Prostate gland (tissue), 2 donors: ENCODE measurements at places on chromosomes 4 and X.

- no peak for DNase-seq
These were observed 39.9 kb downstream of the DCX start for GRCh38 chrX:111372086-111372485.

DNA sequence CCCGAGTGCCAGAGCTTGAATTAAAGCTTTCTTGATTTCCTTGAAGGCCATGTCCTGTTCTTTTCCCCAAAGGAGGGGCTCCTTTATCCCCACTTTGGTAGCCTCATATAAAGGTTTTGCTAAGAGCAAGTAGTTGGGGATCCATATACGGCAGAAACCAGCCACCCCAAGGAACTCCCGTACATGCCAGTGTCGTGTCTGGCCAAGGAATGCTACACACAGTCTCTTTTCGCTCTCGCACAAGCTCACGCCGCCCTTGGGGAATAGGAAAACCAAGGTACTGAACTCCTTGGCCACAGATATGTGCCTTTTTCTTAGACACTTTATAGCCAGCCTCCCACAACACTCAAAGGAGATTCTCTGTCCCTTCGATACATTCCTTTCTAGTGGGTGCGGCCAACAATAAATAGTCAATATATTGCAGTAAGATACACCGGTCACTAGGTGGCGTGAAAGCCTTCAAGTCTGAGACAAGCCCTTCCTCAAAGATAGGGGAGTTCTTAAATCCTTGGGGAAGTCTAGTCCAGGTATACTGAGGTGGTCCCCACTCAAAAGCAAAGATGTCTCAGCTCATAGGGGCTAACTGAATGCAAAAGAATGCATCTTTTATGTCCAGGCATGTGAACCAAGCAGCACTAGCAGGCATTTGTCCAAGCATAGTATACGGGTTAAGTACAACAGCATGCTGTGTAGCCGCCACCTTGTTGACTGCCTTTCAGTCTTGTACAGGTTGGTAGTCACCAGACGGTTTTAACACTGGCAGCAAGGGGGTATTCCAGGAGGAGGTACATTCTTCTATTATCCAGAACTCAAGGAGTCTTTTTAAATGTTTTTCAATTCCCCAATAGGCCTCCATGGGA is 57.8 kb upstream of the XAGE1B start:
- peak; percentile 8 for DNase-seq

- DNase-seq = no peak
These were observed 770 bp upstream of the TIGD2 start for GRCh38 chr4:89110541-89110985.

- DNase-seq = no peak
These were observed 30.7 kb upstream of the CLCN4 start for GRCh38 chrX:10126044-10126443.

GRCh38 chrX:132609362-132609848 is 120.6 kb upstream of the MBNL3 start:
- no peak for DNase-seq

GRCh38 chrX:135985157-135985972 is at the start of gene SLC9A6:
Gene SLC9A6, plus strand, starts transcription at chrX:135985435. Its CDS starts 224 bp downstream, at chrX:135985659.
- DNase-seq = peak; percentile 56
